ENCODE measurements at places on chromosomes 11 and 22.
A peak's percentile ranks its signal among the peaks of the same experiment; 100 is the strongest.

GRCh38 chr11:102142333-102142732 is 32.1 kb downstream of the YAP1 start:
- DNase-seq, result no peak

DNA sequence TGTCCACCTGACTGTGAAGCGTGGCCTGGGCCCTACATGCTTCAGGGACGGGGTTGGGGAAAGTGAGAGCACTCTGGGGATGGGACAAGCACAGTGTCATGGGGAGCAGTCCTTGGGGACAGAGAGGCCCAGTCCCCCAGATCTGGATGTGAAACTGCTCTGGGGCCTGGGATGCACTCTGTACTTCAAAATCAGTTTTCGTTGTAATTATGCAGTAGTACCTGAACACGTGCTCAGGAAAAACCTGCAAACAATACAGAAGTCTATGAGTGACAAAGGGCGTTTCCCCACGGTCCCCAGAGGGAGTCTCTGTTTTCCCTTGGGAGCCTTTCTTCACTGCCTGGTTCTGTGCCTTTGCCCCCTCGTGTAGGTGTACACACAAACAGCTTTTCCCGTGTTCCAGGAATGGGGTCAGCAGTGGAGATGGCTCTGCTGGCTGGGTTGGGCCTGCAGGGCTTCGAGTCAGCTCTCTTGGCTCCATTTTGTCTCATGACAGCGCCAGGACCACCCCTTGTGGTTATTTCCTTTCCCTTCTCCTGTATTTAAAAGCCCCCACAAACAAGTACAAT is 5.2 kb upstream of the TNFRSF13C start:
- DNase-seq, result peak; percentile 11

DNA sequence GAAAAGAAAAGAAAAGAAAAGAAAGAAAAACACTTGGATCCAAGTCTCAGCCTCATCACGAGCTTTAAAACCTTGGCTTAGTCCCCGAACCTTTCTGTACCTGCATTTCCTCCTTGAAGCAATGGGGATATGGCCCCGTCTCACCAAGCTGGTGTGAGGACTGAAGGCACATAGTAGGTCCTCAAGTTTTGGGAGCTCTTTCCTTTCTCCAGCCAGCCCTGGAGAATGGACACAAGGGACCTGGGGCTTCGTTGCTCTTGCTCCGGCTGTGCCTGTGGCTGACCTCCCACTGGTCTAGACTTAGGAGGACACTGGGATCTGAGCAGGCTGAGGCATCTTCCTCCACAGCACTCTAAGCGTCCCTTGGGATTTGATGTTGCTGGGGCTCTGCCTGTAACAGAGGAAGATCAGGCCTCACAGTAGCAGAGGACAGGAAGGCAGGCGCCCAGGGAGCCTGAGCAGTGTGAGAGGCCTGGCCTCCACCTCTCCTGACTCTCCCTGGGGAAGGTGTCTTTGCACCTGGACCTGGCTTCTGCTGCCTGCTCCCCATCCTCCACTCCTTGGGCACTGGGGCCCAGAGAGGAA is 32.8 kb downstream of the KCNC1 start:
- DNase-seq, result no peak

- DNase-seq, result no peak
Measured at GRCh38 chr22:41822317-41823057, 10.4 kb upstream of the SREBF2 start.

GRCh38 chr11:325796-326591 is 5.3 kb upstream of the IFITM3 start:
- peak; percentile 62 for DNase-seq

DNA sequence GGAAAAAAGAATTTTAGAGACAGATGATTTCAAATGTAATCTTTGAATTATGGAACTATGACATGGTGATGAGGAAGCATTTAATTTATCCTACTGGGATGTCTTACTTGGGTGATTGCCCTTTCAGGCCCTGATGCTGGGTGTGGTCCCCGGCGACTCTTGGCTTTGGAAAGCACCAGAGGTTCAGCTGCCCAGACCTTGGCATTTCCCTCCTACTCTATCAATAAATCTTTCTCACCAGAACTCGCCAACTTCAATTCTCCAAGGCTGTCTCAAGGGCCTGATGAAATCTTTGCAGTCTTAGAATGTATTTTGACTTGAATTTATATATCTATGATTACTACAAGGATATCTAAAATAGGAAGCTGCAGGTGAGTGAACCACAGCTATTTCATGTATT is 18.5 kb upstream of the OR4D5 start:
- DNase-seq, result no peak

- DNase-seq, result no peak
Measured at GRCh38 chr11:102453921-102454320, 1.4 kb upstream of the TMEM123 start.

- DNase-seq, result no peak
Measured at GRCh38 chr11:10502065-10502680, 38.8 kb downstream of the RNF141 start.

- DNase-seq, result no peak
Measured at GRCh38 chr11:119384332-119384731, 2.8 kb upstream of the USP2 start.

DNA sequence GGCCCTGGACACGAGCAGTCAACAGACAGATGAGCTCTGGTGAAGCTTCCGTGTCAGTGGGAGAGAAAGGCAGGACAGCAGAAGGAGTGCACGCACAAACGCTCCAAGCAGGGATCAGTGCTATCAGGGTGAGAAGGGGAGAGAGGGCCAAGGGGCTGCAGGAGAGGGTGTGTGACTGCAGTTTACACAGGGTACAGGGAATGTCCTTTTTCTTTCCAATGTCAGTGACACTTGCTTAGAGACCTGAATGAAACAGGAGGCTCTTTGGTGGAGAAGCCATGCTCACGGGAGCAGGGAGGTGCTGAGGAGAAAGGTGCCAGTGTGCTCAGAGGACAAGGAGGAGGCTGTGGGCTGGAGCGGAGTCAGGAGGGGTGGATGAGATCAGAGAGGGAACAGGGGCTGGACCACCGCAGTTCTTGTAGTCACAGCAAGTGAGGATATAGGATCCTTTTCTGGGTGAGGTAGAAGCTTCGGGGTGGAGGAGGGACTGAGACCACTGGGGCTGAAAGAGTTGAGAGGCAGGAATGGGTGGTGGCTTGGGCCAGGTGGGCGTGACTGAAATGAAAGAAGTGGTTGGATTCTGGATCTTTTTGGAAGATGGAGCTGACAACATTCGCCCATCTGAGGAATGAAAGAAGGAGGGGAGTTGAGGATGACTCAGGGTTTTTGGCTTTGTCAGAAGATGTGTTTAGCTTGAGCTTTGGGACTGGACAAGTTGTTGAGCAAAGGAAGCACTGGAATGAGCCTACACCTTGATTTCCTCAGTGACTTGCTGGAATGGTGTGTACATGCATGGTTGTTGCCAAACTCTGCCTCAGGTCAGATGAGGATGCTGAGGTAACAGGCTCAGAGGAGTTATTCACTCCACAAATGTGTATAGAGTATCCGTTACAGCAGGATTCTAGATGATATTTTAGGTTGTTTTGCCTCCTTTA is 87.9 kb downstream of the ADAMTS15 start:
- no peak for DNase-seq

- DNase-seq, result no peak
Measured at GRCh38 chr11:2098691-2099515, 40.3 kb downstream of the IGF2 start.

GRCh38 chr11:18173225-18173866 is 709 bp downstream of the MRGPRX4 start:
- no peak for DNase-seq
